Sciatic nerve (tissue), 2 donors: ENCODE measurements at places on chromosomes 6 and 20.
A peak's percentile ranks its signal among the peaks of the same experiment; 100 is the strongest.

- DNase-seq = no peak
Observed at GRCh38 chr6:41332842-41333736, 2.3 kb upstream of the NCR2 start.

GRCh38 chr6:87407561-87407900 is 241 bp upstream of the CFAP206 start:
- DNase-seq = peak; percentile 64

- DNase-seq = no peak
Observed at GRCh38 chr6:138129190-138129589, 22.0 kb upstream of the PERP start.

DNA sequence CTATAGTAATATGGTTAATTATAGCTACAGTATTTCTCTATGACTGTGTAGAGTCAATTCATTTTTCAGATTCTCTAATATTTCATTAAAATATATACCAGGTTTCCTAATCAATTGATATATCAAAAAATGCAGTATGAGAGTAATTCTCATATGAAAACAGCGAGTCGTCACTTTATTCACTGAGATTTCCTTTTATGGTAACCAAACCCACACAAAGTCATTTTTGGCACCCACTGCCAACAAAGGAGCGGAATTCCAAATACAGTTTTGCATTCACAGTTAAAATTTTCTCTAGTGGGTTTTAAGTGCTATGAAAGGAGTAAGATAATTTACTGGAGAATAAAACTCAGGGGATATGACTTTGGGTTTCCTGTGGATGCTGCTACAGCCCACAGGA is 163.8 kb downstream of the HIVEP2 start:
- DNase-seq = no peak

- no peak for DNase-seq
Observed at GRCh38 chr6:73231986-73232391, 6.7 kb upstream of the KHDC1L start.

DNA sequence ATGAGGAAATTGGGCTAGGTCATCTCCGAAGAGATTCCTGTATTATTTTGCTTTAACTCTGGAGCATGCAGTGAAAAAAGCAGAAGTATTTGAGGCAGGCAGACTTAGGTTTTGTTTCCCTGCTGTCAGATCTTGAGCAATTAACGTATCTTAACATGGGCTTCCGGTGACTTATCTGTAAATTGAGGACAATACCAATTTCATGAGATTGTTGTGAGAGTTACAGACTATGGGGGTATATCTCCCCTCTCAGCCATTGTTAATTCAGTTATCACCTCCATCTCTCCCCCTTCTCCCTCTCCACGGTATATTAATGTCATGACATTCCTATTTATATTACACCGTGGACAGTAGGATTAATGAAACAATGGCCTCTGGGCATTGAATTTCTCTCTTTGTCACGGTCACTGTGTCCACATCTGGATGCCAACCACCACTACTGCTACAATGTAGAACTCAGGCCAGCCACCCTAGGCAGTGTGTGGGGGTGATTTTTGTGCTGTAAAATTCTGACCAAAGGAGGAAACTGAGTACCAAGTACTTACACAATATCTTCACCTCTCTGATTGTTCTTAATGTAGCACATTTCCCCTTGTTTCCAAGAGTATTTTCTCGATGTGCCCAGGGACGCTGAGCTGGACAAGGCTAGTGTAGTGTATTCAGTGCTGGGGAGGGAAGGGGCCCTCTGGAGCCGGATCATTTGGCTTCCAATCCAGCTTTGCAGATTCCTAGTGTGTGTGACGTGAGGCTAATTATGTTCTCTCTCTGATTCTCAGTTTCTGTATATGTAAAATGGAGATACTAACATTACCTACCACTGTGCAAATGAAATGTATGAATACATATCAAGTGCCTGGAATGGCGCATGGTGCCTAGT is 77.2 kb downstream of the GCNT2 start:
- DNase-seq = no peak

GRCh38 chr20:37920270-37920669 is 17.3 kb downstream of the VSTM2L start:
- DNase-seq = no peak

GRCh38 chr20:33076662-33077372 is 2.6 kb upstream of the BPIFB4 start:
- DNase-seq = no peak

DNA sequence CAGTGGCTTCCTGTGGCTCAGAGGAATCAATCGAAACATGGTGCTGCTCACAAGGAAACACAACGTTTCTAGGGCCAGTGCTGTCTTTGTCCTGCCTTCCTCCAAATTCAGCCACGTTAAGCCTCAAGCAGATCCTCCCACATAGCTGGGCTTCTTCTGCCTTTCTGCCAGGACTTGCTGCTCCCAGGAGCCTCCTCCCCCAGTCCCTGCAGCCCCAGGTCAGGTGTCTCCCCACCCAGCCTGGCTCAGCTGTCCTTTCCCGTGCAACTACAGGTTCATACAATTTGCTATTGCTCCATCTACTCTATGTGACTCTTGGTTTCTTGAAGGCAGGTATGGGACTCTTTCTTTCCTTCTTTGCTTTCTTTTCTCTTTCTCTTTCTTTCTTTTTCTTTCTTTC is 215.3 kb upstream of the RNF24 start:
- DNase-seq = no peak

DNA sequence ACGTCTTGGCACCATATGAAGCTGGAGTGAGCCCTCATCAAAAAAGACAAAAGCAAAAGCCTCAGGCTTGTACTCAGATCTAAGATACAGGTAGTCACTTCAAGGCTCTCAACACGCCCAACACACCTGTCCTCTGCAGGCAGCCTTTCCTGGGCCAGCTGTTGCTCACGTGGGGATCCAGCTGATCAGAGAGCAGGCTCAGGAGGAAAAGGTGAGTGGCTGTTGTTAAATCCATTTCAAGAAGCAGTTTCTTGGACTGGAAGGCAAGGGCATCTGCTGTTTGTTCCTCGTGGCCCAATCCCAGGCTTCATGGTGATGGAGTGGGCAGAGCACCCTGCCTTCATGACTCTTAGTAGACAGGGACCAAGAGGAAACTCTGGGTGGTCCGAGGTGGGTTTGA is 39.6 kb downstream of the ELMO2 start:
- DNase-seq = no peak

GRCh38 chr20:48754292-48754691 is 73.5 kb downstream of the PREX1 start:
- no peak for DNase-seq

DNA sequence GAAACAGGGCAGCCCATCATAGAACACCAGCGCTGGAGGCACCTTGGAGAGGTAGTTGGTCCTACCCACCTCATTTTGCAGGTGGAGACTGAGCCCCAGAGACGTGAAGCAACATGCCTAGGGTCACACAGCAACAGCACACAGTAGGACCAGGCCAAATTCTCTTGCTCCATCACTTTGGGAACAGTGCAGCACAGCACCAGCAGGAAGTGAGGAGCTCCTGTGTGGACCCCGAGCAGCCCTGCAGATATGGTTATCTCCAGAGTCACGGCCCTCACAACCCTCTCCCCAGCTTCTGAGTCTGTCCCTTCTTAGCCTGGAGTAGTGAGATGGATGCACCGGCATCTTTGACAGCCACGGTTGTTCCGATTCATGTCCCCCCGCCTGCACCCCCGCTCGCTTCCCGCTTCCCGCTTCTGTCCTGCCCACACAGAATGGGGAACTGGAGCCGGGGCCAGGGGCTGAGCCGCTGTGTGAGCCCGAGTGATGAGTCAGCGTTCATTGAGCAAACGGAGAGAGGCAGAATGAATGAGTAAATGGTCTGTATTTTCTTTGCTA is 72.6 kb upstream of the DUSP22 start:
- DNase-seq = peak; percentile 80

DNA sequence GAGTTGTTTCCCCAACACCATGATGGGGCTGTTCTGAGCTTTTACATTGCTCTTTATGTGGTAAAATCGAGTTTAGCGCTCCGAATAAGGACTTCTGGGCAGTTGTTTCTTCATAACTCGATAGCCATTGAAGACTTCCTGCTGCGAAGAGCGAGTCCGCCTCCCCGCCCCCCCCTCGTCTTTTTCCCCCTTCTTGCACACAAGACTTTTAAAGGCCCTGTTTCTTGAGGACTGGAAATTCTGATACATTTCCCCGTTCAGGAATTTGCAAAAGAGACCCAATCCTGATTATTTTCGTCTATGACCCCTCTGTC is 1.5 kb upstream of the CITED2 start:
- DNase-seq = no peak

DNA sequence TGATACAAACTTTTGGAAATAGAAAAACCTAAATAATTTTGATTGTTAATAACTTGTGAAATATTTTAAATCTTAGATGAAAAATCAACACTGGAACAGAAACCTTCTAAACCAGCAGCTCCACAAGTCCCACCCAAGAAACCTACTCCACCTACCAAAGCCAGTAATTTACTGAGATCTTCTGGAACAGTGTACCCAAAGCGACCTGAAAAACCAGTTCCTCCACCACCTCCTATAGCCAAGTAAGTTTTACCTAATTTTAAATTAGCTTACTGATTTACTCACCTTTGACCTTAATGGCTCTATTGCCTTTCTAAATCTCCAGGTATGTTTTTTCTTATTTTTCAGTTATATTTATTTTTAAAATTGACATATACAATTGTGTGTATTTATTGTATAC is 102.6 kb upstream of the ADGRF4 start:
- DNase-seq = no peak

DNA sequence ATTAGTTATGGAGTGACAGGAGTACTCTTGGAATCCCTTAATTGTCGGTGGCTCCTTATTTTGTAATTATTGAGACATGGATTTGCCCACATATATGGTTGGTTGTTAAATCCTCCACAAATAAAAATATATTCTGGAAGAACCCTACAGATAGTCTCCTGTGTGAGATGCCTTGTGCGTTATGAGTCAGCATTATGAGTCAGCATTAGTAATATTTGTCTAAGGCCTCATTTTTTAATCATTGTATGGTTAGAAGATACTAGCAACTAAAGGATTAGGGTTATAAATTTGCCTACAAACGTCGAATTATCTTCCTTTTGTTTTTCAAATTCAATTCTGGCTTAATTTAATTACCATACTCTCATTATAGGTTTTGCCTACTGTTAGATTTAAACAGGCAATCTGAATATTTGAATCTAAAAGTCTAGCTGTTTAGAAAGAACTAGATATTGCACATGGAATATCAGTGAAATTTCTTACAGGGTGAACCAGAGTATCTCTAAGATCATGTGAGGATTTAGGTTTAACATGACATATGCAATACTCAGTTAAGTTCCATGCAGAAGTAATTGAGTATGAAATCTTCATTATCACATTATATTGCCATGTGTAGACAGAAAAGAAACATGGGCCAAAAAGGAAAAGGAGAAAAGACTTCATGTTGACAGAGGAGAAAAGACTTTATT is 5.9 kb downstream of the C6orf58 start:
- no peak for DNase-seq

GRCh38 chr6:37614491-37614890 is 83.2 kb downstream of the MDGA1 start:
- DNase-seq = no peak

DNA sequence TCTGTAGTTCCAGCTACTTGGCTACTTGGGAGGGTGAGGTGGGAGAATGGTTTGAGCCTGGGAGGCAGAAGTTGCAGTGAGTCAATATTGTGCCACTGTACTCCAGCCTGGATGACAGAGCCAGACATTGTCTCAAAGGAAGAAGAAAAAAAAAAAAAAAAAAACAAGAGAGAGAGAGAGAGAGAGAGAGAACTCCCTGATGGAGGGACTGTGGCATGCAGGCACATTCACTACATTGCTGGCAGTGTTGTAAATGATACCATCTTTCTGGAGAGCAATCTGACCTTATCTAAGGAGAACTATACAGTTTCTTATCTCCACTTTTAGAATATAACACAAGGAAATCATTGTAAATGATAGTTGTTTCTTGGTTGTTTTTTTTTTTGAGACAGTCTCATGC is 85.1 kb downstream of the MDN1 start:
- no peak for DNase-seq

- no peak for DNase-seq
Observed at GRCh38 chr20:2429051-2429450, 41.5 kb downstream of the SNRPB start.

GRCh38 chr6:163771180-163771579 is 356.7 kb downstream of the QKI start:
- DNase-seq = no peak

- DNase-seq = no peak
Observed at GRCh38 chr20:14829906-14830305, 492.5 kb upstream of the FLRT3 start.

DNA sequence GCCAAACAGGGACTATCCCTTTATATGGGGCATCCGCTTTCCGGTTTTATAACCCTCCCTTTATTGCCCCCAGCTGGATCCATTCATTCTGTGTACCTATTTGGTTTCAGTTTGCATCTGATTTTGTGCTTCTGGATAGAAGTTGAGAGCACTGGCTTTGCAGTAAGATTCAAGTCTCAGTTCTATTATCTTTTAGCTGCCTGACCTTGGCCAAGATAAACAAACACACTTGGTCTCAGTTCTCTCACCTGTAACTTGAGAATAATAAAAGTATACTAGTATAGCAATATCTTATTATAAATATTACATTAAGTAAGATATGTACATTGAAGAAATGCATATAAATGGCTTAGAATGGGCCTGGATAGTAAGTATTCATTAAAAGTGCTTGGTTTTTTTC is 182.4 kb upstream of the TSHZ2 start:
- no peak for DNase-seq

- DNase-seq = no peak
Observed at GRCh38 chr20:21342656-21343345, 39.7 kb downstream of the XRN2 start.

GRCh38 chr6:99306341-99306740 is 43.1 kb downstream of the FAXC start:
- DNase-seq = no peak

- DNase-seq = no peak
Observed at GRCh38 chr6:26392932-26393636, 9.0 kb upstream of the BTN3A1 start.

- DNase-seq = no peak
Observed at GRCh38 chr6:81759782-81760181, 7.3 kb upstream of the TENT5A start.

DNA sequence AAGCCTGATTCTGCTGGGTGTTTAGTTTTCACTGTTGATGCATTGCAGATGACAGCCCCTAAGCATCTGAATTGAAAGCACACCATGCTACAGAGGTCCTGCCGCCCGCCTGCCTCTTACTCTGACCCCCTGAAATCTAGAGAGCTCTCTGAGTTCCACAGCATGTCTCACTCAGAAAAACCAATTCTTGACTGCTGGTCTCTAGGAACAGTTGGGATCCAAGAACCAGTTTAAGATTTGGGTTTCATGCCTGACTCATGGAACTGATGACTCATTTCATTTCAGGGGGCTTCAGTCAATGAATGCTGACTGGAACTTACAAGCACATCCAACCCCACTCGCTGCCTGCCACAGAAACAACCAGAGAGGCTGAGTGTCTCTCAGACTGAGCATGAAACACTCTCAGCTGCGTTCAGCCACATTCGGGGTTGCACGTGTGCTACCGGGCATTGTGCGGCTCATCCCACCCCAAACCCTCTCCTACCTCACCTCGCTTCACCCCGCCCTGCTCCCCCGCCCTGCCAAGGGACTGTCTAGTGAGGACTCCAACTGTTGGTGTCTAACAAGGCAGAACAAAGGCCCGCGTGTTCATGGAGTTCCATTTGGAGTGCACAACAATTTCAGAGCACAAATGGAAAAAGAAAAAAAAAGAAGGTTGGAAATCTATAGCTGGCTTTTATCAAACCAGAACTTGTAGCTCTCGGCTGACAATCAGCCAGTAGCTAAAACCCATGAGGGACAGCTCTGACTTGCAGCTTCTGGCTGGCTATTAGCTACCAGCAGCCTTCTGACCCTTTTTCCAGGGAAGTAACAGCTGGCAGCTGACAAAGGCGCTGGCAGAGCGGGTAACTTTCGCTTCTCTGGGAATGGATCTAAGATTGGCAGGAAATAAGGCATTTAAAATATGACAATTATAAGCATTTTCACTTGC is 20.0 kb upstream of the TRAF3IP2 start:
- DNase-seq = no peak
